ENCODE measurements at places on chromosomes 1 and 21.

- DNase-seq = no peak
These were observed 54.9 kb downstream of the LTN1 start for GRCh38 chr21:28937737-28938136.

DNA sequence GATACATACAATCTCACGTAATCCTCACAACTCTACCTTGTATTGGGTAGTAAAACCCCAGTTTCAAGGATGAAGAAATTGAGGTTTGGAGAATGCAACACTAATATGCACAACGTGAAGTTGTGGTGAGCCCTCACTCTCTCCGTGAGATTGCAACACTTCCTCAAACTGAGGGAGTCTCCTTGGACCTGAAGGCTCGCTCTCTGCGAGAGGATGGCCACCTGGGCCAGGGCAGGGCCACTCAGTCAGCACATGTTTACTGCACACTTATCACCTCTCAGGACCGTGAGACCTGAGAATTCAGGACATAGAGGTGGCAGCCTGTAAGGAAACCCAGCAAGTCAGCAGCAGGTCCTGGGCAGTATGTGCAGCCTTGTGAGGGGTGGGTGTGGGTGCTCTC lies 8.7 kb downstream of the SH3BP5L start:
- no peak for DNase-seq

DNA sequence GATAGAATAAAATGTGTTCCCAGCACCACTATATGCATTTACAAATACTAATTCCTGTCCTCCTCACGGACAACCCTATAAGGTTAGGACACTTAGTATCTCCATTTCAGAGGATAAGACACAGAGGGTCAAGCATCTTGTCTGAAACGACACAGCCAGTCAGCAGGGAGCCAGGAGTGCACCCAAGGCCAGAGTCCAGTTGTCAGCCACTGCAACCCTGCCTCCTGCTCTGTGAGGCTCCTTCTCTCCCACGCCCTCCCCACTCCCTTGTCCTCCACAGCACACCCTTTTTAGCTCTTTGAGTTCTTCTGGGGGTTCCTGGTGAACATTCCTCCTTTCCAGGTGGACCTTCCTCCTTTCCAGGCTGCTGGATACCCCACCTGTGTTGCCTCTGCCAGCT lies 119.0 kb upstream of the TNR start:
- DNase-seq = no peak

- no peak for DNase-seq
These were observed 21.6 kb downstream of the LDLRAP1 start for GRCh38 chr1:25564777-25565574.

GRCh38 chr1:82106672-82107071 lies 305.9 kb downstream of the ADGRL2 start:
- DNase-seq = no peak

DNA sequence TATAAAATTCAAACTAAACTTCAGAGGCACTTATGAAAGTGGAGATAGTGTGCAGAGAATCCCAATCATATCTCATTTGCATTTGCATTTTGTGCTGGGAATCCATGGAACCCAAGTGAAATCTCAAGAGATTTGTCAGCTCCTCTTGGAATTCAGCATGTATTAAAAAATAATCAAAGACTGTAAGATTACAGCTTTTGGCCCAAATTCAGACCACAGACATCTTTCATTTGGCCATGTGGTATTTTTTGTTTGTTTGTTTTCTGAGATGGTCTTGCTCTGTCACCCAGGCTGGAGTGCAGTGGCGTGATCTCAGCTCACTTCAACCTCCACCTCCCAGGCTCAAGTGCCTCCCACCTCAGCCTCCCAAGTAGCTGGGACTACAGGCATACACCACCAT lies 3.8 kb upstream of the CACYBP start:
- DNase-seq = no peak

GRCh38 chr1:230894032-230894431 lies 25.7 kb upstream of the C1orf198 start:
- no peak for DNase-seq

- DNase-seq = peak; percentile 37
These were observed 63.4 kb upstream of the LRP8 start for GRCh38 chr1:53391296-53391695.

DNA sequence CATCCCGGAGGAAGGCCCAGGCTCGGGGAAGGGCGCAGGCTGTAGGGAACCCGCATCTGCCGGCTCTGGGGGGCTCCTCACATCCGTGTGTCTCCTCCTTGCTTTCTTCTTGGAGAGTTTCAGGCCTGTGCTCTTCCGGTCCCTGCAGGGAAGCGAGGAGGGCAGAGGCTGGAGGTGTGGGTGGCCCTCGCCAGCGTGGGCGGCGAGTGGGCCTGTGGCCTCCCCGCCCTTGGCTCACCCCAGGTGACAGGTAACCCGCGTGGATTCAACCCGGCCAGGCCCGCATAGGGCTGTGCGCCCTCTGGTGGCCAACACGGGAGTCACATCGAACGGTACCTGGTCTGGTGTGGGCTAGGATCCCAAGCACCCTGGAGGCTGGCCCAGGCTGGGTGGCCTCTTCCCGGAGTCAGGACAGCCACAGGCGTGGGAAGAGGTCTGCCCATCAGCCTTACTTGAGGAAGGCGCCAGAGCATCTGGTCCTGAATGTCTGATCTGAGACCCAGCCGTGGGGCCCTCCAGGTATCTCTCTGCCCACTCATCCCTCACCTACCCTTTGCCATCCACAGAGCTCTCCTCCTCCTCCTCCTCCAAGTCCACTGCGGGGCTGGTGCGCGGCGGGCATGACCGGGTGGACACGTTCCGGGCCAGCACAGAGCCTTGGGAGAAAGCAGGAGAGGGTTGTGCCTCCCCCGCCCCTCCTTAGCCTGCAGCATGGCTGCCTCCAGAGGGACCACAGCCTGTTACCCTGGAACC lies 9.6 kb upstream of the TNFRSF25 start:
- peak; percentile 57 for DNase-seq

GRCh38 chr1:2468041-2468472 lies 8.0 kb upstream of the PLCH2 start:
- DNase-seq = peak; percentile 17

GRCh38 chr1:199163670-199164069 lies 524.8 kb downstream of the PTPRC start:
- DNase-seq = peak; percentile 35

GRCh38 chr1:150748878-150749719 lies 16.5 kb downstream of the CTSS start:
- no peak for DNase-seq

- peak; percentile 28 for DNase-seq
These were observed 66.1 kb upstream of the FAM3B start for GRCh38 chr21:41250519-41250918.

DNA sequence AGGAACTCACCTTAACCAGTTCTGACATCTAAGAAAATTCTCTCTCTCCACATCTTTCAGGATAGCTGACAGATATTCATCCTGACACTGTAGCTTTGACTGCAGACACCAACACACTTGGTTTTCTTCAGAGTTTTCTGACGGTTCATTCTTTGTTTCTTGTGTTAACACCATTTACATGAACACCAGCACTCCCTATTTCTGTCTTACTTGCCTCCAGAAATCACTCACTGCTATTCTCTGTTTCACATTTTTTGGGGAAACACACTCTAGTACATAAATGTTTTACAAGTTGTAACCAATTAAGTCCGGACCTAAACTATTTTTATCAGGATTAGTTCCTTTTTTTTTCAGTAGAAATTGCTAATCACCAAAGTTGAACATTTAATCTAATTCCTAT lies 15.4 kb downstream of the FLVCR1 start:
- no peak for DNase-seq

DNA sequence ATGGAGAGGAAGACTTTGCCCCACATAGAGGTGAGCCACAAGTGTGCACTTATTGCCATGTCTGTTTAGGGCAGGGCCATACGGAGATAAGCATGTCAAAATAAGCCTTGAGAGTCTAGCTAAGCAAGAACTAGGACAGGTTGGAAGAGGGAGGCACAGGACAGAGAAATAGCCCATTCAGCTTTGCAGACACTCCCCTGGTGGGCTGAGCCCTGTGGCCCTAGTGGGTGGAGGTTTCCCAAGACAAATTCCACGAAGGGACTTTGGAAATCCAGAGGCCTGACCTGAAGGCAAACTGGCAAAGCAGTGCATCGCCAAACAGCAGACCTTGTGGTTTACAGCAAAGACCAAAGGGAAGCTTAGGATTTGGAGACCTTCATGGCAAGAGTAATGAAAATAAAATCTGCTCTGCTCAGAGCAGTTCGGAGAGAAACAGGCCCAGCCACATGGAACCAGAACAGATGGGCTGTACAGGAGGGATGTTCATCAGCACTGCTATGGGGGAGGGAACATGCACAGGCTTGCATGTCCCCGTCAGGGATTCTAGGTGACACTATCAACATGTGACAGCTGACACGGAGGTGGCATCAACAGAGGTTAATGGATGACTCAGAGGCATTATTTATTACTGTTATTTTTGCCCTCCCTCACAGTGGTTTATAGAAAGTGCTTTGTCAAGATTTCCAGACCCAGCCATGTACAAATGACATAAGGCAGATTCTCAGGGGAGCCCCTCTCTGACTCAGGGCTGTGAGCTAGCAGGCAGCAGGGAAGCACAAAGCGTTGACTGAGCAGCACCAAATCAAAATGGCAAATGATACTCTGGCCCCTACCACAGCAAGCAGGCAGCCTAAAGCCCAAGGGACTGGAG lies 90.1 kb upstream of the IRF2BP2 start:
- DNase-seq = peak; percentile 79

DNA sequence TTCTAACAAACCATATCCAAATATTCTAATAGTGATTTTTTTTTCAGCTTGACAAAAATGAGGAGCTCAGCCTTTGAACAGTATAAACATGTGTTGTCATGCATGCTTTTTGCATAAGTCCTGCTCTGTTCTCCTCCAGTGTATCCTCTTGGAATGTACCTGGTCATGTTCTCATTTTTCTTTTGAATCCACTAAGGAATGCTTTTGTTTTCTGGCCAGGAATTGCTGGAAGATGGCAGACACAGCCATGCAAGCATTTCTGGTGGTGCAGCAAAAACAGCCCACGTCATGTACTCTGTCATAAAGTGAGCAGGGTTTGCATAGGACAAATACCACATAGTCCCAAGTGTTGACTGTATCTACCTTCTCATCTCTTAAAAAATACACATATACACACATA lies 11.5 kb upstream of the PLD5 start:
- no peak for DNase-seq

DNA sequence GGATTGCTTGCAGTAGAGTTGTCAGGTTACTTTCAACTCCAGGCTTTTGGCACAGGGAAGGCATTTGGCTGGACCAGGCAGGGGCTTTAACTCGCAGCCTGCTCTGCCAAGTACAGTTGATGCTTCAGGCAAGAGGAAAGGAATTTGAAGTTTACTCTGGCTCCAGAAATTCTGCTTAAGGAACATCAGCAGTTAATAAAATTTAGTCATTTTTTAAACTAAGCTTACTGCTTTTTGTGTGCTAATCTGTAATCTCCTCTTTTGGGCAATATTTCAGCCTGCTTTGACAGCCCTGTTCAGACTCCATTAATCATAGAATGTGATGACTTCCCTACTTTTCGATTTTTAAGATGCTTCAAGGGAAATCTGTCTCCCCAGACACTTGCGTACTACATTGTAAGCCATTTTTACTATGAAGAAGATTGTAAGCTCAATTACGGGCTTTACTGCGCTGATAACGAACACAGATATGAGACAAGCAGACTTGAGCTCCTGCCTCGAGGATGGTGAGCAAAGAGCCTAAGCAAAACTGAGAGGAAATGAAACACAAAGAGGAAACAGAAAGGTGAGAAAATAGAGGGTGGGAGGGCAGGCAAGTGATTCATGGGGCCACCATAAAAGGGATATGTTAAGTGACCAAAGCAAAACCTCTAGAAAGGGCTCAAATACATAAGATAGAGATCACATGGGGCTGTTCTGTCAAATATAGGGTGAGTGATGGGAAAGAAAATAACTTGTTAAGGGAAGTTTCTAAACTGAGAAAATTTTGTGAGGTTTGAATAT lies 76.6 kb upstream of the VAV3 start:
- DNase-seq = no peak

- DNase-seq = no peak
These were observed 127.8 kb downstream of the GRIK3 start for GRCh38 chr1:36906555-36906954.

GRCh38 chr1:82099170-82099569 lies 298.4 kb downstream of the ADGRL2 start:
- DNase-seq = no peak

Data from kidney tubule cell (primary cell).